ENCODE measurements at places on chromosomes 3 and 15.

GRCh38 chr15:87826119-87826747 lies 430.3 kb downstream of the NTRK3 start:
- no peak for DNase-seq

- no peak for DNase-seq
Measured at GRCh38 chr3:52056521-52056967, at the start of gene DUSP7. DUSP7 (minus strand) TSS chr3:52056571; CDS start chr3:52056366, 205 bp downstream.

GRCh38 chr3:190293621-190294020 lies 28.6 kb downstream of the CLDN1 start:
- DNase-seq = peak; percentile 30

DNA sequence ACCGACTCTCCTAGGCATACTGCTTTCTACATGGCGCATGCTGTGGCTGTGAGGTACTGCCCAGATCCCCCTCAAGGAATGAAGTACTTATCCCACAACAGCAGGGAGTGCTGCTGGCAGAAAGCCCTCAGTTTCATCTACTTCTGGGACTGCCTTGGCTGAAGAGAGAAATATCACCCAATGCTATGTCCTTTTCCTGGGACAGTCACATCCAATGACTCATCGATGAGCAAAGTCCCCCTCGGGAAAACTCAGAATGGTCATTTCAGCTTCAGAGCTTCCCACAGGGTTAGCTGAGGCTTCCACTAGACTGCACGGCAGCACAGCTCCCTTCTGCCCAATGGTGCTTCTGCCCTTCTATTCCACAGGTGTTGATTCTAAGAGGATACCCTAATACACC lies 3.6 kb upstream of the NMD3 start:
- peak; percentile 63 for DNase-seq

- DNase-seq = no peak
Measured at GRCh38 chr3:62421207-62421606, 47.9 kb upstream of the FEZF2 start.

DNA sequence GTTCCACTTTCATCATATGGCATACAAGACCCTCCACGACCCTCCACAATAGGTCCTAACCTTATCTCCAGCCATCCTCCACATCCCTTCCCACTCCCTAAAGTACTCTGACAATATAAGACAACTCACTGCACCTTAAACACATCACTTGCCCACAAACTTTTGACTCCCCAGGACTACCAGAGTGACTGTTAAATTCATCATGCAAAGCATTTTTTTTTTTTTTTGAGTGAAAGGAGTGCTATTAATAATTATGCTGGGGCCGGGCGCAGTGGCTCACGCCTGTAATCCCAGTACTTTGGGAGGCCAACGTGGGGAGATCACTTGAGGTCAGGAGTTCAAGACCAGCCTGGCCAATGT lies 55.8 kb downstream of the OSBPL10 start:
- DNase-seq = no peak

- DNase-seq = no peak
Measured at GRCh38 chr15:95267481-95267880, 1036.1 kb downstream of the MCTP2 start.

- no peak for DNase-seq
Measured at GRCh38 chr3:84096188-84096587, 862.6 kb upstream of the CADM2 start.

DNA sequence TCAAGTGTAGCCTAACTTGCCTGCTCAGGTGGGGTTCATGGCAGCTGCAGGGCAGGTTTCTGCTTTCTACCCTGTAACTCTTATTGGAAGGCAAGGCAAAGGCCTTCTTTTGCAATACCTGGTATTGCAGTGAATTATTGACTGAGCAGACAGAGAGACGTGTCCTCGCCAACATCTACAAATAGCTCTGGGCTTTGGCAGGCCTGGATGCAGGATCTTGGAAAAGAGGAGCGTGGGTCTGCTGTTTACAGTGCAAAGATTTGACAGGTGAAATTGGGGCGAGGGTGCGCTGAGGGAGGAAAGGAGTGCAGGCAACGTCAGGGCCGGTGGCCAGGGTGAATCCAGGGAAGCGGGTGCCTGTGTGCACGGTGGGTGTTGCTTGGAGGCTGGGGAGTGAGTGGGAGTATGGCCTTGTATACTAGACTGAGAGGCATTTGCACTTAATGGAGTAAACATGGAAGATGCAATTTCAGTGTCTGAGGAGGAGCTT lies 44.5 kb downstream of the ST6GAL1 start:
- DNase-seq = peak; percentile 84

DNA sequence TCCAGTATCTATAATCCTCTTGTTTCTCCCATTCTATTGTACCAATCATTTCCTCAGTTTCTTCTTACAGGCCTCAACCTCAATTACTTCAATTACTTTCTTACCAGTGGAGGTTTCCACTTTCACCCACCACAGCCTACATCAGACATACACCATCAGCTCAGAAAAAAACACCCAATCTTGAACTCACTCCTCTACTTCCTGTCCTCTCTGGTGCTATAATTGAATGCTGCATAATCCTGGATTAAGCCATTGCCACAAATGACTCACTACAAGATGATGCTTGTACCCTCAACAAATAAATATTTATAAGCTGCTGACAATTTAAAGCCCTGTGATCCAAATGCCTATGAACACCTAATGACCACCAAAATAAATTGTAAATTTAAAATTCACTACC lies 18.5 kb downstream of the RYK start:
- DNase-seq = no peak

DNA sequence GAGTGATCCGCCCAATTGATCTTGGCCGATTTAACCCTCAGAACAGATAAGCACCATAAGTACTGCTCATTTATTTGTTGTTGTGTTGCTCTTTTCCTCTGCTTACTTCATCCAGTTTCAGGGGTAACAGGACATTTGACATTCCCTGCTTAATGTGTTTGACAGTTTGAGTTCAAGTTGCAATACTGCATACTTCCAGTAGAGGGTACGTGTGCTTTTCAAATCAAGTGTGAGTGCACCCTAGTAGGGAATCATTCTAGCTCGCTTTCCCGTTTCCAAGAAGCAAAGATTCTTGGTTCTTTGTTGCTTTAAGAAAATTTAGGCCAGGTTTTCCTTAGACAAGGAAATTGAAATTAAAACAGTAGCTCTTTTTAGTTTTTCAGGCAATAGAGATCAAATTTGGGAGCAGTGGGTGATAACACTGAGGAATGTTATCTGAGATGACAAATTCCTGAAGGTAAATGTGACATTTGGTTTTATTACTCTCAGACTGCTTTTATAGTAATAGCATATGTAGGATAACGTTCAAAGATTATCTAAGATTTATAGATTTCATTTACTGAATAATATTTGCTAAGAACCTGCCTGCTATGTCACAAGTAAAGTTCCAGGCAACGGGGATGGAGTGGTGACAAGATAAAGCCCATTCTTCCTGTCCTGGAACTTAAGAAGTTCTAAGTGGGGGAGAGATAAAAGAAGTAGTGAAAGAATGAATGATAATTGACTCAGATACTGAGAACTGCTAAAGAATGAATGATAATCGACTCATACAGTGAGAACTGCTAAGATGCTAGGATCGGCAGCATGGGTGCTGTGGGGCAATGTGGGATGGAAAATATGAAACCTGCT lies 73.3 kb downstream of the SYNPR start:
- DNase-seq = peak; percentile 51

DNA sequence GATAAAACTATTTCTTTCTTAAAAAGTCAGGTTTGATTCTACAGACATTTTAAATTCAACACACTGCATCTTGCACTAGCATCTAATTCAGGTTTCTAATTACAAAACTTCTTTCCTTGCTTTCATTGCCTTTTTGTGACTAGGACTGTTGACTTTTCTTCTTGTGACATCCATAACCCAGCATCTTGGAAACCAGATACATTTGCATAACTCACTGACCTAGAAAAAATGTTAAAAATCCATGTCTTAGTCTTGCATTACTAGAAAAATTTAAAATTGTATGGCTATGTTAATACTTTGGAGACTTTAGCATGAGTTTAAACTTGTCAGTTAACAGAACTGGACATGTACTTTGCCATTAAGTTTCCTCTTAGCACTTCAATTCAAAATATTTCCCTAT lies 72.7 kb downstream of the DTWD1 start:
- no peak for DNase-seq

DNA sequence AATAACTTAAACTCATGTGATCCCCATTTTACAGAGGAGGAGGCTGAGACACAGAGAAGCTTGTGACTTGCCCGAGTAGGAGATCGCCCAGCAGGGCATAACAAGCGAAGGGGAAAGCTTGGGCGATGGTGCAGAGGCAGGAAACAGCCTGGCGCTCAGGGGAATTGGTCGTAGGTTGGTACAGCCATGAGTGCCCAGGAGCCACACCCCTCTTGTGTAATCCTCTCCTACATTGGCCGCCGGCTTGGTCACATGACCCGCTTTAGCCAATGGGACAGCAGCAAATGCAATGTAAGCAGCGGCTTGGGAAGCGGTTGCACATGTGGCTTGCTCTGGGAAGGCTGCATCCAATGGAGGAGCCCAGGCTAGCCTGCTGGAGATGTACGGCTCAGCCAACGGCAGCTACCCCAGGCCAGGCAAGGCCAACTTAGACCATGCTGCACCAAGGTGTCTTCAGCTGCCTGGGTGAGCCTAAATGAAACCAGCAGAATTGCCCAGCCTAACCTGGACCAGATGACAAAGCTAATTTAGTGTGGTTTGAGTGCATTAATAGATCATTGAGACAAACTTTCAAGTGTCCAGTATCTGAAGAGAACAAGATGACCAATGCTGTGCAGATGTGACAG lies 50.3 kb upstream of the SLC6A6 start:
- DNase-seq = peak; percentile 19

- peak; percentile 78 for DNase-seq
Measured at GRCh38 chr3:58249358-58250092, 11.9 kb downstream of the ABHD6 start.

- DNase-seq = peak; percentile 31
Measured at GRCh38 chr3:126134219-126134975, 46.0 kb downstream of the ALDH1L1 start.

Data from HepG2 (cell line).